ENCODE measurements at places on chromosomes 16 and 17.

DNA sequence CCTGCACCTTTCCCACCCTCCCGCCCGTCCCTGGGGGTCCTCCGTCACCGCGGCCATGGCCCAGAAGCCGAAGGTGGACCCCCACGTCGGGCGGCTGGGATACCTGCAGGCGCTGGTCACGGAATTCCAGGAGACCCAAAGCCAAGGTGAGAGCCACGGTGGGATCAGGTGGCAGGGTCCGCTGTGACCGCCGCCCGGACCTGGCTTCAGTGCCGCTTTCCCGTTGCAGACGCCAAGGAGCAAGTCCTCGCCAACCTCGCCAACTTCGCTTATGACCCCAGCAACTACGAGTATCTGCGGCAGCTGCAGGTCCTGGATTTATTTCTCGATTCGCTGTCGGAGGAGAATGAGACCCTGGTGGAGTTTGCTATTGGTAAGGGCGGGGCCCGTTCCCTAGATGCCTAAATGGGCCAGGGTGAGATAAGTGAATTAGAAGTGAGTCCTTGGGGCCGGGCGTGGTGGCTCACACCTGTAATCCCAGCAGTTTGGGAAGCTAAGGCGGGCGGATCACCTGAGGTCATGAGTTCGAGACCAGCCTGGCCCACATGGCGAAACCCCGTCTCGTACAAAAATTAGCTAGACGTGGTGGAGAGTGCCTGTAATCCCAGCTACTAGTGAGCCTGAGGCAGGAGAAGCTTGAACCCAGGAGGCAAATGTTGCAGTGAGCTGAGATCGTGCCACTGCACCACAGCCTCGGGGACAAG lies 617 bp downstream of the ARMC7 start:
- no peak for DNase-seq

DNA sequence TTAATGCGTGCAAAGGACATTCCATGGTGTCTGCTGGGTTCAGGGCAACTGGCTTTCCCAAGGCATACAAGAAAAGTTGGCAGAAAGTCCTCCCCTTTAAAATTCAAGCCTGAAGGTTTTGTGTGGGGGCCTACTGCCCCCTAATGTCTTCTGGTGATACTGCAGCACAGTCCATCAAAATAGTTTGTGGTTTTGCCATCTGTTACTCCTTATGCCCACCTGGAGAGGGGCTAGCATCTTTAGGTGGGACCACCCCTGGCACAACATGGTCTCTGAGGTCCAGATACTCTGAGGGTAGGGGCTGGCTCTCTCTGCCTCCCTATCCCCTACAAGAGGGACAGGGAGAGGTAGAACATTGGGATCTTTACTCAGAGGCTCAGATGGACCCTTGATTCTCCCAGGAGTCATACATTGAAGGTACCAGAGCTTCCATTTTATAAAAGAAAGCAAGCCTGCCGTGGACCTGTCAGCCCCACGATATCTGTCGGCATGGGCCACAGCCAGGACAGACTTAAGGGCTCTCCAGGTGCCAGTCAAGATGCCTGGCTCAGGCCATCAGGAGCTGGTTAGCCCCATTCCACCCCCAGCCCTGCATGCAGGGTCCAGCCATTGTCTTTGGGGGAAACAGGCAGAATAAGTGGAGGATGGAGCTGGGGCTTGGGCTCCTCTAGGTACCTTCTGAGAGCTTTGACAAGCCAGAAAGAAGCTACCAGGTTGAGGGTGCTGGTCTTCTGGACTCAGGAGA lies 6.3 kb downstream of the ESRP2 start:
- no peak for DNase-seq

GRCh38 chr16:50468749-50469078 lies 79.5 kb upstream of the NKD1 start:
- no peak for DNase-seq

DNA sequence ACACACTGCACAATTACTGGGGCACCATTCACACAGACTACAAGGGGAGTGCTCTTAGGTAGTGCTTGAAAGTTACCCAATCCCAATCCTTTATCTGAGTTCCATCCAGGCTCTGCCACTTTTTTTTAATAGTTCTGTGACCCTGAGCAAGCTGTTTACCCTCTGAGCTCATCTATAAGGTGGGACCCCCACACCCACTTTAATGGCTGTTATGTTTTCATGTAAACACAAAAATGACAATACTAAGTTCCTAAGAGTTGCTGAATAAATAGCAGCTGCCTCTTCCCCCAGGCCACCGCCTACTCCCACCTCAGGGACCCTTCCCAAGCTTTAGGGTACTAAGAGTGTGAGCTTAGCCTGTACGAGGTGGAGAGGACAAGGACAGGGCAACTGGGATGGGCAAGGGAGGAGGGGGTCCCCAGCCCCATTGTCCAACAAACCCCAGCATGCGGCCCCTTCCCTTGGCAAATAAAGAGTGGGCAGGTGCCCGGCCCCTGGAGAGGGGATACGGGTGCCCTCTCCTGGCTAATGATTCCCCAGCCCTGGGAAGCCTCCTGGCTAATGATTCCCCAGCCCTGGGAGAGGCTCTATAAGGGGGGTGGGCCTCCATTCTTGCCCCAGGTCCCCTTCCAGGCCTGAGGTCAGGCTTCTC lies 14.6 kb downstream of the SLC13A2 start:
- no peak for DNase-seq

- DNase-seq = no peak
These were observed 484 bp downstream of the CD300LB start for GRCh38 chr17:74530831-74531150.

GRCh38 chr17:43813386-43813785 lies 19.6 kb downstream of the MPP3 start:
- DNase-seq = no peak

DNA sequence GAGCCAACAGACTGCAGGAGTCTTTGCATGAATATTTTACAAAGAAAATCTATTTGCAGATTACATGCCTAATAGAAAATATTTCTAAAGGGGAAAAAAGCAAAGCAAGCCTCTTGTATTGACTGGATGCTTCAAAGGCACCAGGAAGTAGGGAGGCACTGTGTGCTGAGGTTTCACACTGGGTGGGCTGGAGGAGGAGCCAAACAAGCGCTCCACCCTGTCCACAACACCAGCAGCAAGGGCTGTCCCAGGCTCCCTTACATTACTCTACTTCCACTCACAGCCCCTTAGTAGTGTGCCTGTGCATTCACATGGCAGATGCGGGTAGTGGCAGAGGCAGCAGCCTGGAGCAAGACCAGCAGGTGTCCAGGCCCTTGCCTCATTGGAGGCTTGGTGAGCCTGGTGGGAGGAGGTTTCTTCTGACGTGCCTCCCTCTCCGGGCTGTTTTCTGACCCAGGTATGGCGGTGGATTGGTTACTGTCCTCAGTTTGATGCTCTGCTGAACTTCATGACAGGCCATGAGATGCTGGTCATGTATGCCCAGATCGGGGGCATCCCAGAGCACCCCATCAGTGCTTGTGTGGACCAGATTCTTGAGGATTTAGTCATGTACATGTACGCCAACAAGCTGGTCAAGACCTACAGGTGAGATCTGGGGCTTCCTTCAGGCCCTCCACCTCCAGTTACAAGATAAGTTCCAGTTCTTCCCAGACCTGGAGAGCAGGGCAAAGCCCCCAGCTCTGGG lies 7.0 kb upstream of the CCNF start:
- DNase-seq = no peak

DNA sequence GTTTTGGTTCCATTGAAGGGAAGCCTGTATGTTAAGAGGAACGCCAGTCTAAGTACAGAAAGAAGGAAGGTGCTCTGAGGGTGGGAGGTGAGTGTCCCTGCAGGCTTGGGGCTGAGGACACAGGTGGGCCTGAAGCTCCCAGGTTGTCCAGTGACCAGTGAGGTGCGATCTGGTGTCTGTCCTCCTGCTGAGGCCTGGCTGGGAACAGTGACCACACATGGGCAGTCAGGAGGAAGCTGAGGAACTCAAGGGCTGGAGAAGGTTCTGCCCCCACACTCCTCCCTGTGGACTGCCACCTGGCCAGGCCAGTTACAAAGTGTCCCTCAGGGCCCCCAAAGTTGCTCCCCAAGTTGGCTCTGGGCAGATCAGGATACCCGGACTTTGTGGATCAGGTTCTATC lies 102.1 kb downstream of the N4BP1 start:
- no peak for DNase-seq

DNA sequence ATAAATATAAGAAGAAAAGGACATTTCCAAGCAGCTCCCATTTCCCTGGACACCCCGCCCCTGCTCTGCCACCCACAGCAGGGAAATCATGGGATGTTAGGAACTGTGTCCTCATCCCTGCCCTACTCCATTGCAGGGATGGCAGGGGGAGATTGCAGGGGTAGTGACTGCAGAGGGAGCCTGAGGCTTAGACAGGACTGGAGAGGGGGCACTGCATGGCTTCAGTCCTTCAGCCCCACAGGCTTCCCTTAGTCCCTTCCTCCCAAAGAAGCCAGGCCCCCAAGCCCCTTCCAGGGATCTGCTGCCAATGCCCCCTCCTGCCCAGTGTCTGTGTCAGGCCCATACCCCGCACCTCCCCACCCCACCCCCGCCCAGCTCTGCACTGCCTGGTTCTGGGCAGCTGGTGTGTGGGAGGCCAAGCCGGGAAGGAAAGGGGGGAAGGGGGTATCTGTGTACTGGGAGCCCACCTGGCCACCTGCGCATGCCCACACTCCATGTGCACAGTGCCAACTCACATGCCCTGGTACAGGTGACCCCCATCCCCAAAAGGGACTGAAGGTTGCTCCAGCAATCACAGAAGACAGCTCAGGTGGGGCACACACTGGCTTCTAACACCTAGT lies 3.3 kb downstream of the RUNDC3A start:
- DNase-seq = no peak

- DNase-seq = no peak
These were observed 50.1 kb downstream of the TOM1L2 start for GRCh38 chr17:17922070-17922614.

DNA sequence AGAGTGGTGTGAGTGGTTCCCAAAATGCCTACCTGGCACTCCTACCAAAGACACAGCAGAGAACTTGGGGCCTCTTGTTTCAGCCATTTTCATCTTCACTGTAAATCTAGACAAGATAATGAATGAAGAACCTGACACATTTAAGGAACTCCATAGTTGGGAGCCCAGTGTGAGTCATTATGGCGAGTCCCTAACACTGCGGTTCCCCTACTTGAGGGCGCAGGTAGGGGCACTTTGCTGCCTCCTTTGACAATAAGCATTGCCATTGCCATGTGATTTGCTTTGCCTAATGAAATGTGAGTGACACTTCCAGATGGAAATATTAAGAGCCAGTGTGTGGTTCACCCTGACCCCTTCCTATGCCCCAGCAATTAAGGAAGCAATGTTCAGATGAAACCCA lies 517.6 kb downstream of the MAF start:
- no peak for DNase-seq

DNA sequence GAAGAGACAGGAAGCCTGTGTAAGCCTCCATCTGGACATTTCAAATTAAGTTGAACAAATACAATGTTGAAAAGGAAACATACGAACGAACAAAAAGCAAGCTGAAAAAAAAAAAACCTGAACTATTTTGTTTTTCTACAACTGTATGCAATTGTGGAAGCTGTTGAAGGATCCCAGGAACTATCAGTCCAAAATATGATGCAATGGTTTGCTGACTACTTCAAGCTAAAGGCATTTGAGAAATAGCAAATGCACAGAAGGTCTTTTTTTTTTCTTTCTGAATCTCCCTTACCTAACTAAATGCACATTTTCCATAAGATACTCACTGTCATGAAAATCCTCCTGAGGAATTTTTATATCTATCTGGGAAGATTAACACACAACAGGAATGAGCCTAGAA lies 40.2 kb downstream of the MAF start:
- DNase-seq = no peak

DNA sequence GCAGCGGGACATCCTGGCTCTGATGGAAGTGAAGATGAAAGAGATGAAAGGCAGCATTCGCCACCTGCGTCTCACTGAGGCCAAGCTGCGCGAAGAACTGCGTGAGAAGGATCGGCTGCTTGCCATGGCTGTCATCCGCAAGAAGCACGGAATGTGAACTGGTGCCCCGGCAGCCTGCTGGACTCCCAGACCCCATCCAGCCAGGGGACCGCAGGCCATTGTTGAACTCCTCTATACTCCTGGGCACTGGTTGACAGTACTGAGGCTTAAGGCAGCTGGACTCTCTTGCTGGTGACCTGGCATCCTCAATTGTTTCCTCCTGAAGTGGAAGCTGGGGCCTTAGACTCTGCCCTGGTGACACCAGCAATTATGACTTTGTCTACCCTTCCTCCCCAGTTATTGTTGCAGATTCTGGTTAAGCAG lies 1.2 kb downstream of the THAP11 start:
- no peak for DNase-seq

- peak; percentile 33 for DNase-seq
These were observed 1.1 kb downstream of the C17orf107 start for GRCh38 chr17:4900231-4901107.

GRCh38 chr17:71501711-71502110 lies 619.1 kb upstream of the SOX9 start:
- no peak for DNase-seq

- DNase-seq = no peak
These were observed 34.5 kb downstream of the ABCC1 start for GRCh38 chr16:15983898-15984297.

GRCh38 chr16:74052016-74052415 lies 244.6 kb upstream of the PSMD7 start:
- no peak for DNase-seq

- DNase-seq = no peak
These were observed 47.9 kb downstream of the SNX29 start for GRCh38 chr16:12024429-12024828.

GRCh38 chr17:38735161-38735997 lies 5.2 kb downstream of the CISD3 start:
- DNase-seq = peak; percentile 59

- no peak for DNase-seq
These were observed 61.3 kb downstream of the PRKCB start for GRCh38 chr16:23896832-23897821.

GRCh38 chr16:17949141-17949981 lies 387.2 kb downstream of the NPIPA8 start:
- DNase-seq = no peak

- DNase-seq = no peak
These were observed 297.5 kb upstream of the XYLT1 start for GRCh38 chr16:17768257-17768656.

DNA sequence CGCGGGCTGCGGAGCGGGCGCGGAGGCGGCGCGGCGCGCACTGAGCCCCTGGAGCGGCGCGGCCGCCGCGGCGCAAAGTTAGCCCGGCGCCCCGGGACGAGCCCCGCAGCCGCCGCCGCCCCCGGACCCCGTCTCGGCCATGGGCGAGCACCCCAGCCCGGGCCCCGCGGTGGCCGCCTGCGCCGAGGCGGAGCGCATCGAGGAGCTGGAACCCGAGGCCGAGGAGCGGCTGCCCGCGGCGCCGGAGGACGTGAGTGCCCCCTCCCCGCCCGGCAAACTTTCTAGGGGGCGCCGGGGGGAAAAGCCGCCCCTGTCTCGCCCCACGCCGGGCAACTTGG lies 388 bp downstream of the RHBDL3 start:
- DNase-seq = no peak

DNA sequence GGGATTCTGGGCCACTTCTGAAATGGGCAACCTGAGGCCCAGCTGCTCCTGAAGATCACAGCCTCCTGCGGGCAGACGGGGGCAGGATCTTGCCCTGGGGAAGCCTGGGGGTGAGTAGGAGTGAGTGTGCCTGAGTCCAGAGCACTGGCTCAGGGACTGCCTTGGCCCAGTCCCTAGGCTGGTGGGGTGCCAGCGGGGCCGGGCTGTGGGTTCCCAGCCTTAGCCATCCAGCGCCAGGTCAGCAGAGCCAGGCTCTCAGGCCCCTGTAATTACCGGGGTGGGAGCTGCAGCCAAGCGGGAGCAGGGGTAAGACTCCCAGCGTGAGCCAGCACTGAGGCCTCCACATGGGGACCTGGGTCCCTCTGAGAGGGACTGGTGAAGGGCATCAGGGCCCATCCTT lies 8.2 kb downstream of the SPNS2 start:
- DNase-seq = no peak
